Sigmoid colon (tissue), 7 donors: ENCODE measurements at places on chromosomes 6 and 20.

- DNase-seq = no peak
Measured at GRCh38 chr6:100663219-100663863, 198.6 kb upstream of the SIM1 start.

DNA sequence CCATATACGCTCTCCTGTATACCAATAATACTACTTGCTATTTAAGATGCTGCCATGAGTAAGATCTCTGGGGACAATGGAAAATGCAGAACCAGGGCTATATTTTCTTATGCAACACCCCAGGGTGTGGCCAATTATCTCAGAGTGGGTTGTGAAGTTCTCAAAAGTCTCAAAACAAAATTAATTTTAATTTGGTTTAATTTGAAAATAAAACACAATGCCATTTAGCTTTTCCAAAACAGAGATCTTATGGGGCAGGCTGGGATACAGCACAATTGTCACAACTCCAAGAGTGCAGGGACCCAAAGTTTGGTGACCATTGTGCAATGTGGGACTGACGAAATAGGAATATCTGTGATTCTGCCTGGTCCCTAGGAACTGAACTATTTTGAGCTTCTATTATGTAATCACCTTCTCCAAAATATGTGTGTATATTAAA, 43.1 kb downstream of the MBOAT1 start:
- DNase-seq = no peak

- DNase-seq = no peak
Measured at GRCh38 chr6:149885888-149886287, 12.0 kb downstream of the RAET1E start.

- no peak for DNase-seq
Measured at GRCh38 chr6:42315991-42316970, 98.6 kb upstream of the MRPS10 start.

- no peak for DNase-seq
Measured at GRCh38 chr6:87979737-87980136, 67.9 kb upstream of the SPACA1 start.

DNA sequence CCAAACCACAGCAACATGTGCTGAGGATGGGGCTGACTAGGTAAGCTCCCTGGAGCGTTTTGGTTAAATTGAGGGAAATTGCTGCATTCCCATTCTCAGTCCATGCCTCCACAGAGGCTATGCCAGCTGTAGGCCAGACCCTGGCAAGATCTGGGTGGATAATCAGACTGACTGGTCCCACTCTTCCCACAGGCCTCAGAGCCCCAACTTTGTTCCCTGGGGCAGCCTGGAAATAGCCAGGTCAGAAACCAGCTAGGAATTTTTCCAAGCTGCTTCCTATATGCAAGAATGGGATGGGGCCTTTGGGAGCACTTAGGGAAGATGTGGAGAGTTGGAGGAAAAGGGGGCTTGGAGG, 1.5 kb upstream of the VEGFA start:
- peak; percentile 52 for DNase-seq

DNA sequence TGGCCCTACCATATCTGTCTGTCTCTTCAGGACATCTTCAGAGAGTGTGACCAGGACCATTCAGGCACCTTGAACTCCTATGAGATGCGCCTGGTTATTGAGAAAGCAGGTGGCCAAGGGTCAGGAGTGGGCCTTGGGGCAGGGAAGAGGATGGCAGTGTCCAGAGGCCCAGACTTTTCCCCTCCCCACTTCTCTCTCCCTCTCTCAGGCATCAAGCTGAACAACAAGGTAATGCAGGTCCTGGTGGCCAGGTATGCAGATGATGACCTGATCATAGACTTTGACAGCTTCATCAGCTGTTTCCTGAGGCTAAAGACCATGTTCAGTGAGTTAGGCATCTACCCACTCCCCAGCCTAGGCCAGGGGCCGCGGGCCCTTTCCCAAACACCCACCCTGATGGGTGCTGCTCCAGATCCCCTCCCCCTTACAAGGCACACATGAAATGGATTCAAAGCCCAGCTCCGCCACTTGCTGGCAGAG, 24.3 kb downstream of the CAPN11 start:
- no peak for DNase-seq

- DNase-seq = no peak
Measured at GRCh38 chr6:74632196-74632875, 573.5 kb downstream of the COL12A1 start.

DNA sequence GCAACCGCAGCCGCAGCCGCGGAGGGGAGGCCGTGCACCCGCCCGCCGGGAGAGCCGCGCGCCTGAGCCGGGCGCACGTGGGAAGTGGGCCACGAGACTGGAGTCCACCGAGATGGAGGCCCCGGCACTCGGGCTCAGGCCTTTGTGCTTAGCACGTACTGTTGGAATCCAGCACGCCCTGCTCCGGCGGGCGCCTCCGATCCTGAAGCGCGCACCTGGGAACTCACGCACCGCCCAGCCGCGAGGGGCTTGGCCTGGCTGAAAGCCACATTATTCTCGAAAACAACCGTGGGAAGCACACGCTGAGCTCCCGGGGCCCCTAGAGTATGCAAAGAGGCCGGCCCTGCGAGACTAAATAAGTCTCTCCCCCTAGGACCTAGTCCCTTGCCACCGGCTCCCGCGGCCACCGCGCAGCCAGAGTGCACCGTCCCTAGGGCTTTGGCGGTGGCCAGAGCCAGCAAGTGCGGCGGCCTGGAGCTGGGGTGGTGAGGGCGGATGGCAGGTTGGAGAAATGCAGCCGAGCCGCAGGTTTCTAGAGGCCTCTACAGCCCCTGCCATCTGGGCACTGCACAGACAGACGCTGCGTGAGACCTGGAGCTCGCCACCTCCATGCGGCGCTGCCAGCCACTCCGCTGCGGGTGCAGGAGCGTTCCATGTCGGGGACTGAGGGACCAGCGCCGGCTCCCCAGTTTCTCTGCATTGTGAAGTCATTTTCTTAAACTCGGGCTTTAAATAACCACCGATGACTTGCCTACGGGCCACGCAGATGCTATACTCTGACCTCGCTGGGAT, 42.0 kb upstream of the LY86 start:
- DNase-seq = no peak

DNA sequence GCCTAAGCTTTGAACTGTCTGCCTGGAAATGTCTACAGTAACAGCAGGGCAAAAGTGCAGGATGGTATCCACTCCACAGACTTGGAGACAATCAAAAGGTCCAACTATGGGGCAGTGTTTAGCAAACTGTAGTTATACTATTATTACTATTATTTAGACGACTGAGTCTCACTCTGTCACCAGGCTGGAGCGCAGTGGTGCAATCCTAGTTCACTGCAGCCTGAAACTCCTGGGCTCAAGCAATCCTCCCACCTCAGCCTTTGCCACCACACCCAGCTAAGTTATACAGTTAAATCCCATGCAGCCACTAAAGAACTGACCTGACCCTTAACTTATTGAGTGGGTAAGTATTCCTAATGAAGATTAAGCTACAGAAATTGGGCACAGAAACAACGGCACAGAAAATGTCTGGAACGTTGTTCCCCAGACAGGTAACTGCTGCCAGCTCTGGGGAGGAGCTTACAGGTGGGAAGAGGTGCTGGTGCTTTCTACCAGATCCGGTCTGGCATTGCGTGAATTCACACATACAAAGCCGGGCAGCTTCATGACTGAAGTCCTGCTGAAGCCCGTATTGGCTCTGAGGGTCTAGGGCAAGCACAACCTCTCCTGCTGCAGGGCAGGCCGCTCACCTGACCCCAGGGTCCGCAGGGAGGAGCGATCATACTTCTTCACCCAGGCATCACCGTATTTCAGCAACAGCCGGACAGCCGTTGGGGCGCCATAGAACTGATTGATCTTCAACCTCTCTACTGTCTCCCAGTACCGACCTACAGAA, 27.0 kb upstream of the APMAP start:
- DNase-seq = peak; percentile 50

DNA sequence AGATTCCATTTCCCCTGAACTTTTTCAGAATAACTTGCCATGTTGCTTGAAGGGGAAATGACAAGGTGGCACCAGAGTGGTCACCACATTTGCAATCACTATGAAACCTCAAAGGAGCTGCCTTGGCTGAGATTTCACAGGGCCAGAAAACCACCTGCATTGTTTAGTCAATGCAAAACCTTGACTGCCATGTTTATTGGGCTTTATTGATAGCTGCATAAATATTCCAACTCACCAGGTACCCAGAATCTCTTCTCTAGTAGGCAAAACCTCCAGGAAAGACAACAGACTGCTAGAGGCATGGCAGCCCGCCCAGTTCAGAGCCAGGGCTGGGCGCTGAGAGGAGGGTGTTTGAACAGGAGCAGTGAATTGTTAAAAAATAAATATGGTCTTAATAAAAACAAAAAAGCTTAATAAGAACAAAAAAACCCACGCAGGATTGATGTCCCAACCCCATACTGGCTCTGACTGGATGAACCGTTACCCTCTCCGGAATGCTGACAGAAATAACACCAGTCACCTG, 375.6 kb downstream of the ZFAND3 start:
- DNase-seq = no peak

- peak; percentile 73 for DNase-seq
Measured at GRCh38 chr6:68635706-68636513, 828 bp downstream of the ADGRB3 start.

DNA sequence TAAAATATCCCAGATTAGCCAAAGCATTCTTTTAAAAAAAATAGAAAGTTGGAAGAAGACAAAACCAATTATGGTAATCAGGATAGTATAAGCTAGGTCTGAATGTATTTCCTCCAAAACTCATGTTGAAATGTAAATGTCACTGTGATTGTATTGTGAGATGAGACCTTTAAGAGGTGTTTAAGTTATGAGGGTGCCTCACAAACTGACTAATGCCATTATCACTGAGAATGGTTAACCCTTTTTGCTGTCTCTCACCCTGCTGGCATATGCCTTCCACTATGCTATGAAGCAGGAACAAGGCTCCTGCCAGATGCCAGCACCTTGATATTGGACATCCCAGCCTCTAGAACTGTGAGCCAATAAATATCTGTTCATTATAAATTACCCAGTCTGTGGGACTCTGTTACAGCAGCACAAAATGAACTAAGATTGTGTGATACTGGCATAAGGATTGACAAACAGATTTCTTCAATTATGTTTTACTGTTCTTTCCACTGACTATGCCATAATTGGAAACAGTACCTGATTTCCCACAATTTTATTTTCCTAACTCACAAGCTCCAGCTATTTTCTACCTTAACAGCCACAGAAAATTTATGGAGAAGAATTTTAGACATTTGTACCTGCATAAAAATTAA, 63.8 kb downstream of the IBTK start:
- DNase-seq = no peak

GRCh38 chr6:156250593-156250992, 526.6 kb upstream of the ARID1B start:
- DNase-seq = no peak

GRCh38 chr6:107400616-107401147, 58.7 kb downstream of the PDSS2 start:
- no peak for DNase-seq

DNA sequence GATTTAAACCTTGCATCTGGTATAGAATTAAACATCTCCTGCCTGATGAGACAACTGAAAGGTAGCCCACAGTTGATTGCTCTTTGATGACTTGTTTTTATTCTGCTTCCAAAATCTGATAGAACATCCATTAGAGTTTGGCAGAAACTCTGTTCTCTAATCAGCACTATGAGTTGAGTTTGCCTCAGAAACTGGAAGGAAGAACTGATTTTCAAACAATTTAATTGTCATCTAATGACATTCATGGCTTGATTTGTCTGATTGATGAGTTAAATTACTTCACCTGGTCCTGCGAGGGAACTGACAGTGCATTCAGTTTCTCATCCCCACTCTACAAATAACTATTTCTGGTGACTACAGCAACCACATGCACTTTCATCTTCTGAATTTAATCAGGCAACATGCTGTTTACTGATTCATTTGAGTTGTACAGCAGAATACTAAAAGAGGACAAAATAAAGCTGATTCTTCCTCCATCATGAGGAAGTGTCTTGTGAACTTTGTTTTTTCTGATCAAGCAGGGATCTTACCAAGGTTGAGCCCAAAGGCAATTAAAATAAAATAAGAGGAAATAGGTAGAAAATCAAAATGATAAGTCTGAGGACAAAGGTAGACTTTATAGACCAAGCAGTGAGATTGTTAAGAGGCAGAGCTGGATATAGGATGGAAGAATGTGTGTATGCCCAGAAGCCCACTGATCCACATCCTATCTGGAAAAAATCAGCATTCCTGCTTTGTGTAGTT, 15.7 kb upstream of the MRAP2 start:
- DNase-seq = no peak

DNA sequence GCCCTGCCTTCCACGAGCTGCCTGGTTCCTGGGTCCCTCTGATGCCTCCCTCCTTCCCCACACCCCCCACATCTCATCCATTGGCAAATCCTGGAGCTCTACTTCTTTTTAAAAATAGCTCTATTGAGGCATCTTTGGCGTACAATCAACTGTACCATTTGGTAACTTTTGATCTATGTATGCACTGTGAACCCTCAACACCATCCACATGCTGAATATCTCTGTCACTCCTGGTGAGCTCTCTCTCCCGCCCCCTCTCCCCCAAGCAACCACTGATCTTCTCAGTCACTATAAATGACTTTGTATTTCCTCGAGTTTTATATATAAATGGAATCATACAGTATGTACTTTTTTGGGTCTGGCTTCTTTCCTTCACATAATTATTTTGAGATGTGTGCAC, 22.4 kb upstream of the PMEPA1 start:
- no peak for DNase-seq
